Heart right ventricle (tissue), 16 donors: ENCODE measurements at places on chromosomes 5 and 9.

- no peak for DNase-seq
- no peaks in the 10 kb centered on the region for H3K27me3 ChIP-seq
- H3K4me1 ChIP-seq, result peaks cover 17% of the 10 kb centered on the region
- H3K27ac ChIP-seq, result no peak overlapping the region
- no peaks in the 10 kb centered on the region for H3K36me3 ChIP-seq
Measured at GRCh38 chr5:144191998-144192397, 21.3 kb downstream of the KCTD16 start.

DNA sequence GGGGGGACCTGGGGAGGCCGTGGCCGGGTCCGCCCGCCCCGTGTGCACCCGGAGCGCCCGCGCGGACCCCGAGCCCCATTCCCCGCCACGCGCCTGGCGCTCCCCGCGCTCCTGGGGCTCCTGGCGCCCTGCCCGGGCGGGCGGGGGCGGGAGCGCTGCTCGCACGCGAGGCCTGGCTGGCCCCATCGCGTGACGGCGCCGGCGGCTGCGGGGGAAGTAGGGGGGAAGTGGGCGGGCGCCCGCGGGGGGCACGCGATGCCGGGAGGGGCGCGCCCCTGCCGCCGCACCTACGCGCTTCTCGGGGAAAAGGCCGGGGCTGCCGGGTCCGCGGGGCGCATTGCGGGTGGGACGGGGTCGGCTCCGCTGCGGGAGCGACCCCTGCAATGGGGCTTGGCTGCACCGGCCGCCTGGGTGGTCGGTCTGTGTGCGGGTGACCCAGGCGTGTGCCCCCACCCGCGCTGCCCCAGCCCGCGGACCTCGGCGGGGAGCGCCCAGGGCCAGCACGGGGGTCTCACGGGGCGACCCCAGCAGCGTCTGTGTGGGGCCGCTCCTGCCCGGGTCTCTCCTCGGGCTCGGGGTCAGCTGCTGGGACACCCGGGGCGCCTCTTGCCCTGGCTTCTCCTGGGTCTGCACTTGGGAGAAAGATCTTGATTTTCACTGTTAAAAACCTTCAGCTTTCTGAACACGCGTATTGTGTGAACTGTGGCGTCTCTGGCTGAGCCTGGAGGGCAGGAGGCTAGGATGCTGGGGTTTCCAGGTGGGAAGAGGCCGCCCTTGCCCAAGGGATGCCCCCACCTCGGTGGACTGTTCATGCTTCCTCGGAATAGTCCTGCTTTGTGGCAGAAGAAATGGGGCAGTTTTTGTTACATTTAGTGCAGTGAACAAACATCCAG, 52.4 kb downstream of the AHRR start:
- H3K36me3 ChIP-seq, result no peaks in the 10 kb centered on the region
- H3K27me3 ChIP-seq, result peaks cover 49% of the 10 kb centered on the region
- no peak overlapping the region for H3K27ac ChIP-seq

- DNase-seq, result no peak
- no peak overlapping the region for H3K27ac ChIP-seq
- H3K4me1 ChIP-seq, result peaks cover 5% of the 10 kb centered on the region
- H3K27me3 ChIP-seq, result no peaks in the 10 kb centered on the region
- no peak overlapping the region for H3K4me3 ChIP-seq
Measured at GRCh38 chr9:112002131-112002846, 105.7 kb downstream of the UGCG start.

GRCh38 chr9:114035221-114035844, 42.8 kb downstream of the AMBP start:
- no peak overlapping the region for H3K27ac ChIP-seq
- no peaks in the 10 kb centered on the region for H3K27me3 ChIP-seq
- H3K4me3 ChIP-seq, result no peak overlapping the region
- peaks cover 54% of the 10 kb centered on the region for H3K36me3 ChIP-seq

DNA sequence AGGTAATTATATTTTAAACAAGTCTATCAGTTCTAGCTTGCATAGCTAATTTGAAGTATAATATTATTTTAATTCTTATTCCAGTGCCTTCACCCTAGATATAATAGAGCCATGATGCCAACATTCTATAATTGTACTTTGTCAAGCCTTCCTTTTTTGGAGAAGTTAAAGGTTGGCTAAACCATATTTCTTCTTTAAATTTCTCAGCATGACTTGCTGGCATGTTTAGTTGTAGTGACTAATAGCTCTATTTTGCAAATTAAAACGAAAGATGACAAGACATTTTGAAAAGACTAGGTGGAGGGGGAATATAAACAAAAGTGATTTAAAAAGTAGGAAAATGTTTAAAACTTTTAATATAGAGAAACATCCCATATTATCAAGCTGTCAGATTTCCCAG, 400.7 kb downstream of the PSAT1 start:
- H3K4me1 ChIP-seq, result no peaks in the 10 kb centered on the region
- no peaks in the 10 kb centered on the region for H3K27me3 ChIP-seq
- H3K4me3 ChIP-seq, result no peak overlapping the region
- no peaks in the 10 kb centered on the region for H3K36me3 ChIP-seq
- DNase-seq, result no peak

DNA sequence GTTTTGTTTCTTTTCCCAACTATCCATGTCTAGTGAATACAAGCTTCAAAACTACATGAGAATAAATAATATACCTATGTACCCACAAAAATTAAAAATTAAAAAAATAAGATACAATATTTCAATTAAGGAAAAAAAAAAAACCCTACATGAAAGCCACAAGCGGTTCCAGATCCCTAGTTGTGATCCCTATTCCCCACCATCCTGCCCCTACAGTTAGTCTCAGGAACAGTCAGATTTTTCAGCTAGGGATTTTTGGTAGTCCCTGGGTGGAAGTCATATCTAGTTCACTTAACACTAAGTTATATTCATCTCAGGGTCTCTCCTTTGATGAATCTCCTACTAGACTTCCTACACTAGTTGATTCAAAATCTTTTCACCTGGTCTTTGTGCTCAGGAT, 18.5 kb upstream of the PCDHB1 start:
- no peak overlapping the region for H3K27ac ChIP-seq
- no peaks in the 10 kb centered on the region for H3K36me3 ChIP-seq
- H3K4me1 ChIP-seq, result no peaks in the 10 kb centered on the region
- H3K27me3 ChIP-seq, result no peaks in the 10 kb centered on the region
- H3K4me3 ChIP-seq, result no peak overlapping the region

DNA sequence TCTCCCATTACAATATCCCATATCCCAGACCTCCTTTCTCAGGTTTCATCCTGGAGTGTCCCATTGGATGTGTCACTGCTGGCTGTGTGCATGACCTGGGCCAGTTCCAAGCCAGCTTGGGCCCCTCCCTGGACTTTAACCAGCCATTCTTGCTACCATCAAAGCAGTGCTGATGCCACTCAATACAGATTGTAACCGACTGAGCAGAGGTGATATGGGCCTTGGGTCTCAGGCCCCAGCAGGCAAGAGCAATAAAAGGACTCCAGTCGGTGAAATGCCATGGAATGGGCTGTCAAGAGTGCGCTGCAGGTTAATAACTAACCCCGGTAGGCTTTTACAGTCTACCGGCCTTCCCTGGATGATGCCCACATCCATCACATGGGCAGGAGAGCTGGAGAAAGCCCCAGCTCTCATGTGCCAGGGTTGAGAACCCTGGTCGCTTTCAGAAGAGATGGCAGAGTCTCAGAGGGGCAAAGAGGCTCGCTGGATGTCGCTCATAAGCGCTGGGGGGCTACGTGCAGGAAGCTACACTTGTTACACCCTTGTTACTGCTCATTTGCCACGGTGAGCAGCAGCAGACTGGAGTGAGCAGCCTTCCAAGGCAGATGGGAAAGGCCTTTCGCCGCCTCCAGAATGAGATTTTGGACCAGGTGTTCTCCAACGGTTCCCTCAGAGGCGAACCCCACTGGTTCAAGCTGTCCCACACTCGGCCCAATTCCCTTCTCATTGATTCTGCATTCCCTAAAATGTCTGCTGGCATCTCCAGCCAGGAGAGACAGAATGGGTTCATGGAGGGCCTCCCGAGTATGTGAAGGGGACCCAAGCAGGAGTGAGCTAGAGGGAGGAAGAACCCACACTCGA, 13.2 kb downstream of the EPB41L4B start:
- no peak overlapping the region for H3K27ac ChIP-seq
- no peaks in the 10 kb centered on the region for H3K4me1 ChIP-seq
- no peaks in the 10 kb centered on the region for H3K36me3 ChIP-seq
- H3K27me3 ChIP-seq, result peaks cover 4% of the 10 kb centered on the region
- DNase-seq, result no peak
- no peak overlapping the region for H3K4me3 ChIP-seq

DNA sequence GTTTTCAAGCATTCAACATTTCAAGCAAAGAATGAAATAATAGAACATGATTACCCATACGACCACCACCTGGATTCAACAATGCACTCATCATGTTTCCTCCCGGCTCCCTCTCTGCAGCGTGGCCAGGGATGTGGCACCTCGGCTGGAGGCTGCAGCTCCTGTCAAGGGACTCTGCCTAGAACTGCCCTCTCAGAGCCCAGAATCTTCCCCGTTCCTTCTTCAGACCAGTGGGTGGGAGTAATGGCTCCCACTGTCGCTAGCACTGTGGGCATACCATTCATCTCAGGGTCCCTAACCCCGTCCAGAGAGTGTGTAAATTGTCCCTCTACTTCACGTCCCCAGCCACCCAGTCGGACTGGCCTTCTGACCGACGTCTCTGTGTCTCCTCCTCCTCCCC, 118.6 kb upstream of the COL5A1 start:
- DNase-seq, result no peak
- no peaks in the 10 kb centered on the region for H3K4me1 ChIP-seq
- H3K4me3 ChIP-seq, result no peak overlapping the region
- H3K27ac ChIP-seq, result no peak overlapping the region
- H3K27me3 ChIP-seq, result peaks cover 15% of the 10 kb centered on the region

DNA sequence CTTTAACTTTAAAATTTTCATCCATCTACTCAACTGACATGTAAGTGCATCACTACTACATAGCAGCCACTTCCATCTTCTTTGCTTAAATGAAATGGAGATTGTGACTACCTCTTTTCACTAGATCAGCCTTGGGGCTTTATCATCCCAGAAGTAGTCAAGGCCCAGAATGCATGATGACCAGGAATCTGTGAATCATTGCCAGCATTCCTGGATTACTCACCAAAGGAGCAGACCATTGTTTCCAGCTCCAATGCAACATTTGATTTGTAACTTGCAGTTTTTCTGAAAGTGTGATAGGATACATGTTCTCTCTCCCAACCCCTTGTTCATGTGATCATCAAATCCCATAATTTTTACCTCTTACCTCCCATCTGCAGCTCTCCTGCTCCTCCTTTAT, 65.1 kb downstream of the PLPPR1 start:
- no peaks in the 10 kb centered on the region for H3K36me3 ChIP-seq
- no peak for DNase-seq
- no peak overlapping the region for H3K4me3 ChIP-seq
- H3K27ac ChIP-seq, result no peak overlapping the region
- H3K4me1 ChIP-seq, result no peaks in the 10 kb centered on the region
- H3K27me3 ChIP-seq, result peaks cover 8% of the 10 kb centered on the region

GRCh38 chr9:124045076-124045829, 33.7 kb downstream of the LHX2 start:
- DNase-seq, result peak; percentile 66
- peak overlapping the region; percentile 63 for H3K27ac ChIP-seq
- H3K36me3 ChIP-seq, result no peaks in the 10 kb centered on the region

GRCh38 chr5:154663424-154663823, 91.8 kb upstream of the LARP1 start:
- DNase-seq, result no peak
- H3K4me3 ChIP-seq, result no peak overlapping the region
- H3K27me3 ChIP-seq, result no peaks in the 10 kb centered on the region
- no peaks in the 10 kb centered on the region for H3K4me1 ChIP-seq

- DNase-seq, result no peak
- no peak overlapping the region for H3K4me3 ChIP-seq
- H3K4me1 ChIP-seq, result peaks cover 14% of the 10 kb centered on the region
- no peak overlapping the region for H3K27ac ChIP-seq
- H3K27me3 ChIP-seq, result no peaks in the 10 kb centered on the region
Measured at GRCh38 chr5:108222011-108222410, 159.9 kb downstream of the FBXL17 start.

DNA sequence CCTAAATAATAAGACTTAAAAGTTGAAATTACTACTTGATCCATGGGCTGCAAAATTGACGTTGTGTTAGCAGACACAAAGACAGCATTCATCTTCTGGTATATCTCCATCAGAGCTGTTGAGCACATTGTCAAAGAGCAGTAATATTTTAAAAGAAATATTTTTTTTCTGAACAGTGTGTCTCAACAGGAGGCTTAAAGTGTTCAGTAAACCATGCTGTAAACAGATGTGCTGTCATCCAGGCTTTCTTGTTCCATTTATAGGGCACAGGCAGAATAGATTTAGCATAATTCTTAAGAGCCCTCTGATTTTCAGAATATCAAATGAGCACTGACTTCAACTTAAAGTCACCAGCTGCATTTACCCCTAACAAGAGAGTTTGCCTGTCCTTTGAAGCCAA, 29.7 kb upstream of the CCNH start:
- no peaks in the 10 kb centered on the region for H3K36me3 ChIP-seq
- DNase-seq, result no peak
- no peaks in the 10 kb centered on the region for H3K27me3 ChIP-seq
- no peak overlapping the region for H3K27ac ChIP-seq
- no peaks in the 10 kb centered on the region for H3K4me1 ChIP-seq
- no peak overlapping the region for H3K4me3 ChIP-seq

DNA sequence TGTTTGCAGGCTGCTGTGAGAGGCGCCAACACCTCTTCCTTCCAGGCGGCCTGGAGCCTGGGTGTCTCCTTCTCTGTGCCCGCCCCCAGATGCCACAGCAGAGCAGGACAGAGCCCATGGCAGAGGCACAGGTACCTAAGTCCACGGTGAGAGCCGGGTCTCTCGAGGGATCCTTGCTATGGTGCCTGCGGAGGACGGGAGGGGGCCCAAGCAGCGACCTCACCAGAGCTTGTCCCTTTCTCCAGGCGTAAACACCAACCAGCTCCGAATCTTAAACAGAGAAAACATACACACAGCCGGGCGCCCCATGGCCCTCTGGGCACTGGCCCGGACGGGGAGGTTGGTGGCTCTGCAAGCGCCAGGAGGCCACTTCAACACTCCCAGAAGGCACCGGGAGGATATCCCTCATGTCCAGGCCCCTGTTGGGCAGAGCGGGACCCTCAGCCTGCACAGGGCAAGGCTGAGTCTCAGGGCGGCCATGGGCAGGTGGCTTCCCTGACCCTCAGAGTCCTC, 11.8 kb downstream of the CCDC187 start:
- DNase-seq, result no peak
- no peak overlapping the region for H3K27ac ChIP-seq
- H3K4me1 ChIP-seq, result no peaks in the 10 kb centered on the region
- H3K27me3 ChIP-seq, result peaks cover 36% of the 10 kb centered on the region
- H3K4me3 ChIP-seq, result no peak overlapping the region

GRCh38 chr9:118414676-118415075, 710.5 kb downstream of the TLR4 start:
- DNase-seq, result no peak
- H3K27ac ChIP-seq, result no peak overlapping the region
- H3K4me1 ChIP-seq, result no peaks in the 10 kb centered on the region
- H3K27me3 ChIP-seq, result no peaks in the 10 kb centered on the region
- no peaks in the 10 kb centered on the region for H3K36me3 ChIP-seq

DNA sequence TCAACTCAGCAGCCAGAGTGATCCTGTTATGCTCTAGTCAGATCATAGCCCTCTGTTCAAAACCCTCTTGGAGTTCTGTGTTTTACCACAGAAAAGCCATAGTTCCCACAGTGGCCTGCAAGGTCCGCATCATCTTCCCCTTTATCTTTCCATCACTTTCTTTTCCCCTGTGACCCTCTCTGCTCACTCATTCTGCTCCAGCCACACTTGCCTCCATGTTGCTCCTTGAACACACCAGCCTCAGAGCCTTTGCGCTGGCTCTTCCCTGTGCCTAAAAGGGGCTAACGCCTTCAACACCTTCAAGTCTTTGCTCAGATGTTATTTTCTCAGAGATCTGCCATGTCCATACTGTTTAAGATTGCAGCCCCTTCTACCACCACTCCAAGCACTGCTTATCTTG, 26.3 kb downstream of the CSF2 start:
- no peak for DNase-seq
- no peaks in the 10 kb centered on the region for H3K36me3 ChIP-seq
- H3K4me1 ChIP-seq, result peaks cover 13% of the 10 kb centered on the region
- no peak overlapping the region for H3K27ac ChIP-seq
- no peaks in the 10 kb centered on the region for H3K27me3 ChIP-seq
- no peak overlapping the region for H3K4me3 ChIP-seq
